H1 (cell line): ENCODE measurements at places on chromosomes 2 and 18. TPM values are rescaled to one million over a fixed set of nuclear protein-coding genes. Genes with fewer than 3 reads are reported as not detected.

DNA sequence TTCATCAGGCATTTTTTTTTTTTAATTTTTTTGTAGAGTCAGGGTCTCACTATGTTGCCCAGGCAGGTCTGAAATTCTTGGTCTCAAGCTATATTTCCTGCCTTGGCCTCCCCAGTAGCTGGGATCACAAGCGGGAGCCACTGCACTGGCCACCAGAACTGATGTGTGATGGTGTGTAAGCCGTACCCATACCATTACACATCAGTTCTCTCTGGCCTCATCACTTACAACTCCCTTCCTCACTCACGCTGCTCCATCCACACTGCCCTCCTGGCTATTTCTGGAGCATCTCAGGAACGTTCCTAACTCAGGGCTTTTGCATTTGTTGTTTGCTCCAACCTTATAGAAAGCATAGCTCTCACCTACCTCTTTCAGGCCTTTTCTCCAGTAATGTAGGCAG lies 834.5 kb upstream of the ID2 start:
- no peak for DNase-seq

The FAM228A gene
- total RNA-seq = not detected in 2 replicates

The KCNJ13 gene
- not detected in 2 replicates for total RNA-seq

The OR6B2 gene
- total RNA-seq = not detected in 2 replicates

GRCh38 chr2:168889635-168890005 lies 610 bp downstream of the SPC25 start:
- DNase-seq = no peak

DNA sequence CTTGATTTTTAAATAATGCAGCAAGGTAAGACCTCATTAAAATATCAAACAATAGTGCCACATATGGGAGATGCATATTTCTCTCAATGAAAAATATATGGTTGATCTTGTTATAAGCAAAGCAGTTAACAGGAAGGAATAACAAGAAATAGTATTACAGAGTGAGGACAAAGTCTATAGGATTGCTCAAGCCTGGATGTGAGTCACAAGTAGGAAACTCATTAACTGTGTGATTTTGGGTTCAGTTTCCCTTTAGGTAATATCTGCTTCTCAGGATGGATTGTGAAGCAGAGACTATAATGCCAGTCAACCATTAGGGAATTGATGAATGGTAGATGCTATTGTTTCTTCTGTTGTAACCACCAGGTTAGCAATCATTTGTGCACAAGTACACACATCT lies 42.9 kb upstream of the SPHKAP start:
- no peak for DNase-seq

The LGALSL gene
- 29.2 and 32.3 TPM in 2 replicates for total RNA-seq

DNA sequence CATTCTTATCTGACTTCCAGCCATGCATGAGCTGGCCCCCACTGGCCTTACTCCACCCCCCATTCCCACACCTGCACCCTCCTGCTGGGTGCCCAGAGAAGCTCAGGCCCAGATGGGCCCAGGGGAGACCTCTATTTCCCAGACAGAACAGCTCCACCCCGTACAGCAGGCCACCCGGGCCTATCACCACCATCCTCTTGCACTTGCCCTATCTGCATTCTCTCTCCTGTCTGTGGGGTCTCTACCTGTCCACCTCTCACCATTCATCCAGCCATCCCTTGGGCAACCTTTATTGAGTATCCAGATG lies 25.3 kb upstream of the TNS1 start:
- DNase-seq = no peak
